ENCODE measurements at places on chromosomes 16 and 17.

- DNase-seq: no peak
Measured at GRCh38 chr16:64225036-64225435, 896.8 kb downstream of the CDH11 start.

- no peak for DNase-seq
Measured at GRCh38 chr16:66293932-66294331, 72.6 kb upstream of the CDH5 start.

DNA sequence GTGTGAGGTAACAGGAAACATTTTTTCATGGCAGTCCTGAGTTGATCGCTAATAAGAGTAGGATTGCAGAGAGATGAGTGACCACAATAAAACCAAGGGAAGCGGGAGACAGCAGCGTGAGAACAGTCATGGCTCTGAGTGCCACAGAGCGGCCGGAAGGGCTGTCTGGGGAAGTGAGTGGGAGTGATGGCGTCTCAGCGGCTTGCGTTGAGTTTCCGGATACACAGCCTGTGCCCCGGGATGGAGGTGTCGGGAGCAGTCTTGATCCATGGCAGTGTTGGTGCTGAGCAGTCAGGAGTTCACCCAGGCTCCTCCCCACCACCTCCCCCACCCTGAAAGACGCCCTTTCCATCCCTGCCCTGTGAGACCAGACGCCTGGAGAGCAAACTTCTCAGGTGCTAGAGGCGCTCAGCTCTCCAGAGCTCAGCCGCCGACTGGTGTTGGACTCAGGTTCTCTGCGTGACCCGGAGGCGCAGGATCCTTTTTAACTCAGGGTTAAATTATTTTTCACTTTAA, 59.8 kb downstream of the BANP start:
- DNase-seq: no peak

DNA sequence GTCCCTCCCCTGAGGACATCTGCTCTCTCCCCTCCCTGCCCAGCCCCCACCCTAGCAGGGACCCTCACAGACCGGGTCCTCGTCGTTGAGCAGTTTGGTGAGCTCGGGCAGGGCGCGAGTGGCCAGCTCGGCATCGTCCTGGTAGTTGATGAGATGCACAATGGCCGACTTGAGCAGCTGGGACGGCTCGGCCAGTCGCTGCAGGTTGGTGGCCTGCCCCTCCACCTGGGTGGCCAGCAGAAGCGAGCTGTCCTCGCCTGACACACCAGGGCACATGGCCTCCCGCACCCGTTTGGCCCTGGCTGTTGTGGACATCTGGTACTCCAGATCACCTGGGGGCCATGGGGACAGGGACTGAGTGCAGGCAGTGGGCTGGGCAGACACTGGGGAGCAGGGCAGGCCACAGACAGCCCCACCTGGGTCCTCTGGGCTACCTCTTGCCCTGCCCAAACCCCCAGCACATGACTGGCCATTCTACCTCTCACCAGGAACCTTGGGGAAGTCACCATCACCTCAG, 17.1 kb downstream of the JUP start:
- no peak for DNase-seq

DNA sequence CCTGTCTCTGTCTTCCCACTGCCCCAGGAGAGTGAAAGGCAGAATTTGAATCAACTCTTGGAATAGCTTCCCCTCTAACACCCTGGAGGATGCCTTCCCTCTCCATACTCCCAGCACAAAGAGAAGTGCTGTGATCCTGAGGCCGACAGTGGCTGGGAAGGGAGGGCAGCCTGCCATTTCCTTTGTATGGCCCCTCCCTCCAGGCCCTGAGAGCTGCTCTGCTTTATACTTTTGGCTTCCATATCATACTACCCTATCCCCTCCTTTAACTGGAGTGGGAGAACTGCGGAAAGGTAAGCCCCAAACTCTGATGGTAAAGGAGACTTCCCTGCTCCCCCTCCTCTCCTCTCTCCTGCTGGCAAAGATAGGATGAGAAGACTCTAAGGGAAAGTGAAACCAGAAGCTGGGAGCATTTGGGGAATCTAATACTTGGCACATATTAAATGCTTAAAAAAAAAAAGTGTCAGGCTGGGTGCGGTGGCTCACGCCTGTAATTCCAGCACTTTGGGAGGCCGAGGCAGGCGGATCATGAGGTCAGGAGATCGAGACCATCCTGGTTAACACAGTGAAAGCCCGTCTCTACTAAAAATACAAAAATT, 4.1 kb upstream of the MED24 start:
- no peak for DNase-seq

Measured in activated T-helper 1 cell treated with Interleukin-2 at 50 U/mL for 16 hours (primary cell).